T-helper 22 cell (primary cell): ENCODE measurements at places on chromosomes 16 and 17.

- DNase-seq, result no peak
Measured at GRCh38 chr17:43979011-43979410, 25.3 kb upstream of the PYY start.

GRCh38 chr17:75288770-75289114, 491 bp downstream of the SLC25A19 start:
- no peak for DNase-seq

DNA sequence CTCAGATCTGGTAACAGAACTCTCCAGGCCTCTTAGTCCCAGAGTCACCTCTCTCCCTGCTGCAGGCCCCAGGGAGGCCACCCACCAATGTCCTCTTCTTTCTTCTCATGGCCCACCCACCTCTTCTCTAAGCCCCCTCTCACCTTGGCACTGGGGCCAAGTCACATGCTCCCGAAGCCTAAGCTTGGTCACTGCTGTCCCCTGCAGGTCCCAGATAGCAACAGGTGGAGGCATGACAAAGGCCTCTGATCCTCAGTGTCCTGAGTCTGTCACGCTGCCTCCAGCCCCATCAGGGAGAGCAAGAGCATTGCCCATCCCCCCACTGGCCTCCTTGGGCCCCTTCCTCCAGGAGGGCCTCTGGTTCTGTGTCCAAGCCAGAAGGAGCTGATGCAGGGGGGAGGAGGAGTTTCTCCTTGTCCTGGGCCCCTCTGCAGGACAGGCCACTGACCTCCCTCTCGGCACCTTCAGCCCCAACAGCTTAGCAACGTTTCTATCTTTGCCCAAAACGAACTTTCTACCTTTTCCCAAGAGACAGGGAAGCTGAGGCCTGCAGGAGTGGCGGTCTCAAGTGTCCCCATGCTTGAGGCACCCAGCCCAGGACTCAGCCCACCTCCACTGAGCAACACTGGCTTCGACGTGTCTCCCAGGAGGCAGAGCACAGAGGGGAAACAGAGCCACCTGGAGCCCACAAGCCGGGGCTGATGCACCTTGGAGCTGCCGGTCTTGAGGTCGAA, 8.6 kb downstream of the P2RX1 start:
- no peak for DNase-seq

DNA sequence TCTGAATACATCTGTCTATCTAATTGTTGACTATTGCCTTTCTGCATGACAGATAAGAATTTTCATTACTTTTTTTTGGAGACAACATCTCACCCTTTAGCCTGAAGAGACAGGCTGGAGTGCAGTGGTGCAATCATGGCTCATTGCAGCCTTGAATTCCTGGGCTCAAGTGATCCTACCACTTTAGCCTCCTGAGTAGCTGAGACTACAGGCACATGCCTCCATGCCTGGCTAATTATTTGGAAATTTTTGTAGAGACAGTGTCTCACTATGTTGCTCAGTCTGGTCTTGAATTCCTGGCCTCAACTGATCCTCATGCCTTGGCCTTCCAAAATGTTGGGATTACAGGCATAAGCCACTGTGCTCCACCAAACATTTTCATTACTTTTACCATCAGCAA, 99.8 kb upstream of the ELAC2 start:
- no peak for DNase-seq

DNA sequence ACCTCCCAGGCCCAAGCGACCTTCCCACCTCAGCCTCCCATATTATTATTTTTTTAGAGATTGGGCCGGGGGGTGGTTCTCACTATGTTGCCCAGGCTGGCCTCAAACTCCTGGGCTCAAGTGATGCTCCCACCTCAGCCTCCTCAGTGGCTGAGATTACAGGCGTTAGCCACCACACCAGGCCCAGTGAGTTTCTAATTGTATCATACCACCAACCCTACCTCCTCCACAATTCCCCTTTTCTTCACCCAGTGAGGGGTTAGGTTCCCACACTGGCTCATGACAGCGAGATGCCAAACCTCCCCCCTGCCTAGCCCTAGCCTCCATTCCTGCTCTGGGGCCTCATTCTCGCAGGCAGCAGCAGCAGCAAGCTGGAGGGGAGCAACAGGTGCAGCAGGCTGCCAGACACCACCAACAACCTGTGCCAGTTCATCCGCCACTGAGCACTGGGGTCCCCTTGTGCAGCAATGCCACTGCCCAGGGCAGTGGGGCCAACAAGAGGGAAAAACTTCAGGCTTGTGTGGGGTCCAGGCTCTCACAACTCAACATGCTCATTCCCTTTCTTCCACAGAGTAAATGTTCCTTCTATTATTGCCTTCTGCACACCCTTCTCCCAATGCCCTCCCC, 9.1 kb downstream of the ATP6V0D1 start:
- DNase-seq, result no peak

DNA sequence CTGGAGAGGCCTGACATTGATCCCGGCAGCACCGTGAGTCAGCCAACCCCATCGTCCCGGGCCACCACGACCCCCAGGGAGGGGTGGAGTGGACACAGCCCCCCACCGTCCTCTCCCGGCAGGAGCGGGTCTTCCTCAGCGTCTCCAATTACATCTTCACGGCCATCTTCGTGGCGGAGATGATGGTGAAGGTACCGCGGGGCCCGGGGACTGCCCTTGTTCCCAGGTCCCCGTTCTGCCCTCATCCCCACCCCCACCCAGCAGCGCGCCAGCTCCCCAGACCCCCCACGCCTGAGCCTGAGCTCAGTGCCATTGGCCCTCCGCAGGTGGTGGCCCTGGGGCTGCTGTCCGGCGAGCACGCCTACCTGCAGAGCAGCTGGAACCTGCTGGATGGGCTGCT, 14.6 kb downstream of the TPSG1 start:
- DNase-seq, result no peak
